ENCODE measurements at places on chromosomes 2 and 18.

- no peak for DNase-seq
Observed at GRCh38 chr2:144567745-144568144, 47.8 kb upstream of the ZEB2 start.

GRCh38 chr2:118987886-118988285 is 45.9 kb downstream of the MARCO start:
- no peak for DNase-seq

DNA sequence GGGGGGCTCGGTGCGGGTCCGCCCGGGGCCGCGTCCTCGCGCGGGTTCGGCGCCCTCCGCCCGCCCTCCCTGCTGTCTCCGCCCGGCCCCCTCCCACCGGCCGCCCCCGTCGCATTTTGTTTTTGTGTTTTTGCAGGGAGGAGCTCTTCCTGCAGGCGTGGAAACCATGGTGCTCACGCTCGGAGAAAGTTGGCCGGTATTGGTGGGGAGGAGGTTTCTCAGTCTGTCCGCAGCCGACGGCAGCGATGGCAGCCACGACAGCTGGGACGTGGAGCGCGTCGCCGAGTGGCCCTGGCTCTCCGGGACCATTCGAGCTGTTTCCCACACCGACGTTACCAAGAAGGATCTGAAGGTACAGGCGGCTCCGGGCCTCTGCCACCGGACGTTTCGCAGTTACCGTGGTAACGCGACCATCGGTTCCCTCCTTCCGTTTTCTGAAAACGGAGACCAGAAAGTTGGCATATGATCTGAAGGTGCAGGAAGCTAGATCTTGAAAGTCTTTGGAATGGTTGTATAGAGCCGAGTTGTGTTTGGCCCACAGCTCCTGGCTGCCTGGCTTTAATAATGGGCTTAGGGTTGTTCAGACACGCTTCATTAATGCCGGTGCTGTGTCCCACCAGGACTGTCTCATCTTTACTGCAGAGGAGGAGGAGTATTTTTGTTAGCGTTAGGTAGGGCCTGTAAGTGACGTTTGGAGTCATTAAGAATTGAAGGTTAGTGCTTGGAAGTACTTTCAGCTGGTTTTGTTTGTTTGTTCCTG is 891 bp downstream of the KDM3A start:
- DNase-seq, result no peak

GRCh38 chr2:182069908-182070307 is 84.3 kb downstream of the PPP1R1C start:
- no peak for DNase-seq

- no peak for DNase-seq
Observed at GRCh38 chr18:79608999-79609461, 70.6 kb upstream of the CTDP1 start.

DNA sequence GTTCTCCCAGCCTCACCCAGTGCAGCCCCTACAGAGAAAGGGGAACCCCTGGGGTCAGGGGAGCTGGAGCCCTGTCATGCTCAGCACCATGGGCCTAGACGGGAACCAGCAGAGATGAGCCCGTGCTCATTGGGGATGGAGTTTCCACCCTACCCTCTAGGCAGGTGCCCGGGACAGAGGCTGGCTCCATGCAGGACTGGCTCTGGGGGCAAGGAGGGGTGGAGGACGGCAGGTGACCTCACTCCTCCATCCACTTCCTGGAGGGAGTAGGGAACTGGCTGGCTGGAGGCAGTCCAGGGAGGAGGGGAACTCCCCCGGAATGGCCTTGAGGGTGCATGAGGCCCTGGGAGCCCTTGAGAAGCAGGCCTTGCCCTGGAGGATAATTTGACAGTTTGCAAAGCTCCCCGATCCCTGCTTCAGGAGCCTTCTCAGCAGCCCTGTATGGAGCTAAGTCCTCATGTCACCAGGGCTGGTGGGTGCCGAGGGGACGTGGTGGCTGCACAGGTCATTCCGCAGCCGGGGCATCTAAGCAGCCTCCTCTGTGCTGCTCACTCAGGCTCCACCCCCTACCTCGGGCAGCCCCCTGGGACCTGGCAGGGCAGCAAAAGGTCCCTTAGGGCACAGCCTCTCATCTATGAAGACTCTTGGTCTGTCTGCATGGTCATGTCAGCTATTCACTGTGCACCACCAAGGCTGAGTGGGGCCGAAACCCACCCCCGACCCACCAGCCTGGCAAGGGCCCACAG is 2.1 kb downstream of the NEURL3 start:
- DNase-seq, result no peak

DNA sequence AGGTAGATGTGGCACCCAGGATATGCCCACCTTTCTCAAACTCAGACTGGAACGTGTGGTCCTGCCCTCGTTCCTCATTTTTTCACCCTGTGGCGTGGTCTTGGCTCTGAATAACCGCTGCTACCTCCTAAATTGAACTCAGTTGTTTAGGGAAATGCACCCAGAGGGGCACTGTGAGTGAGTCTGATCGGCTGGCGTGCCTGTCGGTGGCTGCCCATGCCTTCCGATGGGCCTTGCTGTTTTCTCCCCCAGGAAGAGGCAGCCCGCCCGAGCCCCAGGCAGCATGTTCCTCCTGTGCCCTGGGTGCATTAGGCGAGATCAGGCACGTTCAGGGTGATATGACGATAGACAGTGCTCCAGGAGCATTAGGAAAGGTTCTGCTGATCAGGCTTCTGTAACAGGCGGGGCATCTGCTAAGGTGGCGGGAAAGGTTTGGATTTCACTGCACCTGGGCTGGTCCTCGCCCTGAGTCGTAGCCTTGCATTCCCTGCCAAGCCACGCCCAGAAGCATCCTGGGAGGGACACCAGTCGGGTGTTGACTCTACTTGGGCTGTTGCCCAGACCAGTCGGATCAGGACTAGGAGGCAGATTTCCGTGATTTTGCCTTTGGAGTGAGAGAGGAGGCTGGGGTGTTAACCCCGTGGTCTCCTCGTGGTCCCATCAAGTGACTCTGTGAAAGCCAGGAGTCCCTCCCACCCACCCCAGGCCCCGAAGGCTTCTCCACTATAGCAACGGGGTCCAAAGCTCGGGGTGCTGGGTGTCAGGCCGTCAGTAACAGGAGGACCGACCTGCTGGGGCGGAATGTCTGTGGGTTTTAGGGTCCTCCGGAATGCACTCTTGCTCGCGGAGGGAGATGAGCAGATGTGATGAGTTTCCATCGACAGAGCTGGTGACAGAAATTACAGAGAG is 75.1 kb downstream of the SH3BP4 start:
- no peak for DNase-seq

DNA sequence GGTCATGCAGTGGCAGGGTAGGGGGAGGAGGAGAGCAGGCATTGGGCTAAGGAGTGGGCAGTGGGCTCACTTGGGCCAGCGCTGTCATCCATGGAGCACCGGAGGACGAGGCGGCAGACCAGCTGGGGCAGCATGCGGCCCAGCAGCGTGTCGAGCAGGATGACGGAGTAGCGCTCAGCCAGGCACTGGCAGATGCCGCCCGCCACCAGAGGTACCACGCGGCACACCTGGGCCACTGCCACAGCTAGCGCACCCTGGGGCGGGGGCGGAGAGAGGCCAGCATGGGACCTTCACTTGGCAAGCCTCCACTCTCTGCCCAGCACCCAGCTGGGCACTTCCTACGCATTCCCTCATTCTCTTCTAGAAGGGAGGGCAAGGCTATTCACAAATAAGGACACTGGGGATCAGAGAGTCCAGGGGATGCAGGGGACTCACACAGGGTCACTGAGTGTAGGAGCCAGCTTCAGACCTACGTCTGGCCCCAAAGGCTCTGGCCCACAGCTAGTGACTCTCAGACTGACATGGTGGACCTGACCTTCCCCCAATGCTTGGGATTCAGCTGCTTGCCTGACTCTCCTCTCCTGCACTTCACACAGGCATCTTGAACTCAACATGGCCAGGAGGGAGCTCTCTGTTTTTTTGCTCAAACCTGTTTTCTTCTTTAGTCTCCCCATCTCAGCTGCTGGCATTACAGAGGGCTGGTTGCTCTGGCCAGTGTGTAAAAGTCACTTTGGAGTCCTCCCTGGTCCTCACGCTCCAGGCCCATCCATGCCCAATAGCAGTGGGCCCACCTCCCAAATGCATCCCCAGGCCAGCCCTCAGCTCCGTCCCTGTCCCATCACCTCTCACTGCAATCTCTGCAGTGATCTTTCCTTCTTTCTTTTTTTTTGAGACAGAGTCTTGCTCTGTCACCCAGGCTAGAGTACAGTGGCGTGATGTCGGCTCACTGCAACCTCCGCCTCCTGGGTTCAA is 4.1 kb downstream of the SFTPB start:
- DNase-seq, result no peak

DNA sequence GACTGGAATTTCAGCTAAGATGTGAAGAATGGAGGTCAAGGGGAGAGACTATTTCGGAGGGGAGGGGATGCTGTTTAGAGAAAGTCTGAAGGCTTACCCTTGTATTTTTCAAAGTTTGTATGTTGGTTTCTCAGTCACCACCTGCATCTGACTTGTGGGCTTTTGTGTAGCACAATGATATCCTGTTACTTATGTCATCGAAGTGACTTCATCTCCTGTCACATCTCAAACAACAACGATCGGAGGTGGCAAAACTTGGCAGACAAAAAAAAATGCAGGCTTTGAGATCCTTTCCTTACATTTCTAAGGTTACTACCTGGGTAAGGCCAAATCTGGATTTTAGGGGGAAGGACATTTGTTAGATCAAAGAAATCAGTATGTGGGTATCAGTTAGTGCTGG is 11.7 kb upstream of the CXCR4 start:
- no peak for DNase-seq

GRCh38 chr2:164910101-164910899 is 45.0 kb downstream of the SLC38A11 start:
- no peak for DNase-seq

GRCh38 chr2:142714600-142714999 is 162.9 kb upstream of the KYNU start:
- no peak for DNase-seq

- no peak for DNase-seq
Observed at GRCh38 chr2:172038604-172039003, 38.9 kb downstream of the METAP1D start.

GRCh38 chr2:43302961-43303494 is 76.6 kb upstream of the ZFP36L2 start:
- no peak for DNase-seq

DNA sequence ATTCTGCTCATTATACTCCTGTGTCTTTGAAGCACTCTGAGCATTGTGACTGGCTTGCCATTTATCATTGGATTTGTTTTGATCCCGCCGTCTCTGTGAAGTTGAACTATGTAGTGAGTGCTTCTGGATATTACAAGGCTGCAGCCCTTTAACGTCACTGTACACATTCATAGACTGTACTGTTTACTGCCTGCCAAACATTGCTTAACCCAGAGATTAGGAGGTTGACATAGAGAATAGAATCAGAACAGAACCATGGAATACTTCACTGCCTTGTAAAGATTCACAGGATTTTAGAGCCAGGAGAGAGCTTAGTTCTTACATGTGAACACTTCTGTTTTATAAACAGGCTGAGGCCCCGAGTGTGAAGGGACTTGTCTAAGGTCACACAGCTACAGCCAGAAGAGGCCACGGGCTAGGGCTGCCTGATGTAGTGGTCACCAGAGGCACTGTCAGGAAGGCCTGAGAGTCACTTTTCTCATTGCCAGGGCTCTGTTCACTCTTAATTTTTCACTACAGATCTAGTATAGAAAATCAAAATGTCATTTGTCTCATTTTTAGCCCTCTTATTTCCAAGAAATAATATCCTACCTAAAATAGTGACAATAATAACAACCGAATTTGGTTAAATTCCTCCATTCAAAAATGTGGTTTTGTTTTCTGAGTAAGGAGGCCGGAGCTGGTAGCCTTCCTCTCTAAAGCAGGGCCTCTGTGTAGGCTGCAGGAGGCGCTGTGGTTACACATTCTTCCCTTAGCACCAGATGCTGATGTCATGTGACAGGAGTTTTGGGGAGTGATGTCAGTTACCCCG is 87.9 kb downstream of the UGGT1 start:
- DNase-seq, result no peak

GRCh38 chr2:158463496-158464095 is 6.8 kb downstream of the PKP4 start:
- DNase-seq, result no peak

DNA sequence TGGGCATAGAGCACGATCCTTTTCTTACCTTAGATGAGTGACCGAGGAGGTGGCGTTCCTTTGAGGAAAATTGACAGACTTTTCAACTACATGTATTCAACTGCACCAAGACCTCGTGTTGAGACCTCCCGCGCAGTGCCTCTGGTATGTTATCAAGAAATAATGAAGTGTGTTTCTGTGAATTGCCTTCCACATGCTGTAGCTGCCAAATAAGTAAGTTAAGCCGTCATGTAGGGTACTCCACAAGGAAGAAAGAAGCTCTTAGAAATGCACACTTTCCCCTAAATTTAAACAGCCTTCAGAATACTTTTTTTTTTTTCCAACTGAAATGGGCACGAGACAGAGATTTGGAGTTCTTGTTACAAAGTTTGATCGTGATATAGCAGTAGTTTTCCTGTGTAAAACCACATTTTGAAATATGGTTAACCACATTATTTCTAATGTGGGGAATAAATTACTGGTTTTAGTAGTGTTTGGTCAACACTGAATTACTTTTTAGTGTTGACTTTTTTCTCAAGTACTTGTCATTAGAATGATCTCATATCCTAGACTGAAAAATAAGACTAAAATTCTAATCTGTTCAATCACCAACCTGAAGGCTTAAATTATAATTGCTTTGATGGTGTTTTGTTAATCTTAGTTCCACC is 30.5 kb downstream of the PDK1 start:
- DNase-seq, result no peak

DNA sequence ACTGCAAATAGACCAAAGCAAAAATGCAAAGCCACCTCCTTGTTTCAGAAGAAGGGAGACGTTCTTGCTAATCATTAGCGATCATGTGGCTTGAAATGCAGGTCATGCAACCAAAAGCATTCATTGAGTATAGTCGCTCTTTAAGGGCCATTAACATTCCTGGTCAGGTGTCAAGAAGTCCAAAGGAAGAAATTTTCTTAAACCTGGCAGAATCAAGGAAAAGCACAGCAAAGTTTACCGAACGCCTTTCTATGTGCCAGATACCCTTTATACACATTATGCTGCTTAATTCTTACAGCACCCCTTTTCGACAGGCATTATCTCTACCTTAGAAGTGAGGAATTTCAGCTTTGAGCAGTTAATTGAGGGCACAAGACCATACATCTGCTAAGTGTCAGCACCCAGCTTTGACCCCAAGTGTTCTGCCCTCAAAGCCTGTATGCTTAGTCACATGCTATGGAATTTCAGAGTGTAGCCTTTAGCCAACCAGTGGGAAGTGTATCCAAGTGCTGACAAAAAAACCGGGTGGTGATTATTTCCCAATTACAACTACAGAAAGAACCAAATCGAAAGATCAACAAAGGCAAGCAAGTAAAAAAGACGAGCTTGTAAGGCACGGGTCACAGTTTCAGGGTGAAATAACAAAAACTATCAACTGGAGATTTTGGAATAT is 70.8 kb downstream of the EPHA4 start:
- no peak for DNase-seq

GRCh38 chr2:191453761-191454160 is 208.6 kb downstream of the MYO1B start:
- DNase-seq, result no peak

DNA sequence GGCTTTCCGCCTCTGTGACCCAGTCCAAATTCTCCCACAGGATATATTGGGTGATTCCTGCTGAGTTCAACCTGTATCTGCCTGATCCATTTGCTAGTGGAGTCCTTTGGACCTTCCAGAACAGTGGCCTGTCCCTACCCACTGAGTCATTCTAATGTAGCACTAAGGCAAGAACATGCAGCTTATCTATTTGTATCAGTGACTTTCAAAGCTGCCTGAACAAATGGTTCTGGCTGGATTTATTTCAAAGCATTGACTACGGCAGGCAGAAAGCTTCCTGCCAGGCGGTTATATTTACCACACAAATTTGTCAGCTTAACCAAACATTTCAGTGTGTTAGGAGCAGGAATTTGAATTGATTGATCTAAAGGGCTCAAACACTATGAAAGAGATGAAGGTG is 613.4 kb downstream of the DCC start:
- no peak for DNase-seq

- DNase-seq, result no peak
Observed at GRCh38 chr18:42287047-42287446, 332.0 kb downstream of the PIK3C3 start.
